Fibroblast of skin of left quadriceps (primary cell): ENCODE measurements at places on chromosomes 2 and 18.

DNA sequence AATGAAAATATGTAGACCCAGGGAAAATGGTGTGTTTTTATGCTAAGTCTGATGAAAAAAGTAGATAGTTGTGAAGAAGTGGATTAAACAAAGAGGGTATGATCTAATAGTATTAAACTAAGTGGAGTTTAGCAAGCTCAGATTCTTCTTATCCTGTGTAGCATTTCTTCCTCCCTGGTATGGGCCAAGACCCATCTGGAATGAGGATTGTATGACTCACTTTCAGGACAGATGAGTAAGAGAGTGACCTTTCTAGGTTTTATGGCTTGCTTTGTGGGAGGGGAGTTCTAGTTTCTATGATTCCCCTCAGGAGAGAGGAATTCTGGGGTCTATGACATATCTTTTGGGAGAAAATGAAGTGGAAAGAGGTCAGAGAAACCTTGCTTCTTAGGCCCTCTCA is 550.1 kb downstream of the SPAG16 start:
- DNase-seq = peak; percentile 58

DNA sequence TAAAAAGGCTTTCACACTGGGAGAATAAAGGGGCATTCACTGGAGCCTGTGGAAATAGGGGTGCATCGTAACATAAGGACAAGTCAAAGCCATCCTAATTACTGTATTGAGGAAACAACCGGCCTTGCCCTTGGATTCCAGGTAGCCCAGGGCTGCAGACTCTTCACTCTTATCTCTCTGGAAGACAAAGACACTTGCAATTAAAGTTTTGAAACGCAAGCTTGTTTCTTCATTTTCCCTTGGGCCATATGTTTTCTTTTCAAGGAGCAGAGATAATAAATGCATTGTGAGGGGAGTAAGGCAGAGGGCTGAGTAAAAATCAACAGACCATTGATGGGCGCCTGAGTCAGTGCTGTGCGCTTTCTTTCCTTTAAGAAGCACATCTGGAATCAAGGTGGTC is 11.5 kb downstream of the TNFRSF11A start:
- no peak for DNase-seq

GRCh38 chr18:647304-647703 is 10.1 kb upstream of the TYMS start:
- no peak for DNase-seq

DNA sequence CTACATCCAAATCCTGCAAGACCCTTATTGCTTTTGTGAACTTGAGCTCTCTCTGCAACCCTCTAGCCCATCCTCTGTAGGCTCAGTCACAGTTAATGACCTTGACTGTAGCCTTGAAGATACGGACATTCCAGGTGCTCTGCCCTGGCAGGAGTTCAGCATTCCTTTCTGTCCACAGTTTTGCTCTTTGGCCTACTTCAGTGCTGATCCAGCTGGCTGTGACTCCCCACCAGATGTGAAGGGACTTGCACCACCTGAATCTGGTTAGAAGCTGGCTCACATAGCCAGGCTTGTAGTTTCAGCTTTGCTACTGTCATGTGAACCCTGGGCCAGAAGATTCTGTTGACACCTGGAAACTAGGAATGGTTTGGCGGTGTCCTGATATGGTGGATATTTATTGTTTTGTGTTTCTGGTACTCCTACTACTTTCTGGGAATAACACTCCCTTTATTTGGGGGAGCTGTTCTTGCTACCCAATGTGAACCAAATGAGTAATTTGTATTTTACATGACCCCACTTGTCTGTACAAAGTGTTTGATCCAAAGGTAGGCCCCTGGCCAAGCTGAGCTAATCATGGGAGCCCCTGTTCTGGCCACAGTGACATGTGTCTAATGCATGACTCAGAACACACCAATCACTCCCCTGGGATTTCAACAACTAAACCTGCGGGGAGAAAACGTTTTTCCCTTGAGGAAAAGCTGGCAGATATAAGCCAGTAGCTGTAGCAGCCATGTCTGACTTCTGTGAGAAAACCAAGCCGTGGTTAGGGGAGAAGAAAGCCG is 73.4 kb downstream of the CDCA7 start:
- DNase-seq = no peak

DNA sequence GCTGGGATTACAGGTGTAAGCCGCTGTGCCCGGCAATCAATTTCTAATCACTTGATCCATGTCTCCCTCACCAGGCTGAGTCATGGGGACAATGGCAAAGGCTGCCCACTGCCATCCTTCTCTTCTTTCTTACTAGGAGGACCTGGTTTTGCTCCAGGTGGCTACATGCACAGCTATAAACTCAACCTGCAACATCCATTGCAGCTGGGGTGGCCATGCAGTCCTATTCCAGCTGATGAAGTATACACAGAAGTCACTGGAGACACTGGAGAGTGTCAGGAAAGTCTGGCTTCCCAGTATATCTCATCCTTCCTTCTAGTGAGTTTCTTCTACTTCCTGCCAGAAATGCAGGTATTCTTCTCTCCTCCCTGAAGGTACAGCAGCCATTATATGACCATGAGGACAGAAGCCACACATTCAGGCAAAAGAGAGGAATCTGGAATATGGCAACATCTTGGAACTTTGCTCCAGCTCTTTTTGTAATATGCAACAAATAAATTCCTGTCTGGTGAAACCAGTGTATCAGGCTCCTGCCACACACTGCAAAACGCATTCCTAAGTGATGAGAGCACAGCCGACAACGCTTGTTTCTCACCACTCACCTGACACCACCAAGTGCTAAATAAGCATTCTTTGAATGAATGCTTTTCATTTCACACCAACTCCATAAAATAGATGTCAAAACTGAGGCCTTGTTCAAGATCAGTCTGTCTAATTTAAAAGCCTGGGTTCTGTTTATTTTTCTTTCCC is 32.3 kb downstream of the SCTR start:
- DNase-seq = peak; percentile 55

- no peak for DNase-seq
Measured at GRCh38 chr18:48667276-48668254, 128.7 kb downstream of the CTIF start.

DNA sequence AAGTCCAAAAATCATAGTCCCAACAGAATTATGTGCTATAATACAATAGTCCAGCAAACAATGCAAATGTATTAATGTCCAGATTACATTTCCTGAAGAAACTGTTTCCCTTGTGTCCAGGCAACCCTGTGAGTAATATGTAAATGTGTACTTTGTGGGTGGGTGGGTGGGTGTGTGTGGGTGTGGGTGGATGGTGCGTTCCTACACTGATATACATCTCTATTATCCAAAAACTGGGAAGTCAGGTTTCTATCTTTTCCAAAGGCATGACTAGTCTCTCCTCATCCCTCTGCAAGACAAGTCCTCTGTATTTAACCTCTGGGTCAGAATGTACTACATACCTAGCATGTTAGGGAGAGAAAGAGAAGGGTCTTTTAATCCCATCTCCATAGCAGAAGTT is 71.6 kb downstream of the LNPK start:
- DNase-seq = no peak

- DNase-seq = no peak
Measured at GRCh38 chr2:71605781-71606241, 152.4 kb downstream of the DYSF start.

DNA sequence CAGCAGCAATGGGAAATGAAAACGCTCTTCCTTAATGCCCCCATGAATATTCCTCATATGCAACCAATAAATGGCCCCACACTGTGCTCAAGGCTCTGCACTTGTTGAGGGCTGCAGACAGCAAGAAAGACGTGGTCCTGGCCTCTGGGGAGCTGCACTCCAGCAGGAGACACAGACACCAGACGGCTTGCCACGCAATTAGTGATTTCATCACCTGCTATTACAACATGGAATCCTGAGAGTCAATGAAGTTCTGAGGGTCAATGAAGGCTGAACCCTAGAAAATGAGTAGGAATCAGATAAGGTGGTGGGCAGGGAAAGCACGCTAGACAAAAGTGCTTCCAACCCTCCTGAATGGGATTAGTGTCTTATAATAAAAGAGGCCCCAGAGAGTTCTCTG is 18.9 kb downstream of the CREG2 start:
- DNase-seq = no peak

GRCh38 chr2:75787532-75788132 is 76.9 kb upstream of the GCFC2 start:
- DNase-seq = peak; percentile 1

DNA sequence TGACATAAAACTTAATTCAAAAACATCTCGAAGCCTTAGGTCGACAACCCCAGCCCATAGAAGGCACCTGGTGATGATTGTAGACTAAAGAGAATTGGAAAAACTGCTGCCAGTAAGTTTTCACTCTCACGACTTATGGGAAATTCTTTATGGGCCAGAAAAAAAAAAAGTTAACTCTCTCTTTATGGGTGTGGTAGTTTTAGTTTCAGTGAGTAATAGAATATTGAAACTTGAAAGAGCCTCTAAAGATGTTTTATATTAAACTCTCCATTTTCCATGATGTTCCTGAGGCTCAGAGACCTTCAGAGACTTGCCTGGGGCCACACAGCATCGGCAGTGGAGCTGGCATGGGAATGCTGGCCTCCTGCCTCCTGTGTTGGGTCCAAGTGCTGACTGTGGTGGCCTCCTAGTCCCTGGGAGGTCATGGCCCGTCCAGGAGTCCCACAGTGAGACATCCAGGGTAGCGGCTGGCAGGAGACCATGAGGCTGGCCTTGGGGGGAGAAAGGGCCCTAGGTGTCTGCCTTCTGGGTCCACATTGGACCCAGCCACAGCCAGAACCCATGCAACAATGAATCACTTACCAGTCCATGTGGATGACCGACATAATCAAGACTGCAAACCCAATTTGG is 158.9 kb downstream of the SEPTIN10 start:
- DNase-seq = no peak

DNA sequence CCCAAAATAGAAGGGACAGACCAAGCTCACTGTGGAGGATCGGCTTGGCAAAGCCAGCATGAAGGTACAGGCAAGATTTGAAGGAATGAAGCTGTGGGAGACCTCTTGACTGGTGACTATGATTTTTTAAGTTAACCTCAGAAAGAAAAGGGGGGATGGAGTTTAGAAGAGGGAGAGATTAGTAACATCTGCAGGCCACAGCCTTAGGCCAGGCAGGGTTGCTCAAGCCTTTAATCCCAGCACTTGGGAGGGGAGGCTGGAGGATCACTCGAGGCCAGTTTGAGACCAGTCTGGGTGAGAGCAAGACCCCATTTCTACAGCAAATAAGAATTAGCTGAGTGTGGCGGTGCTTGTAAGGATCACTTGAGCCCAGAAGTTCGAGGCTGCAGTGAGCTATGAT is 46.6 kb downstream of the ZNF532 start:
- DNase-seq = no peak

DNA sequence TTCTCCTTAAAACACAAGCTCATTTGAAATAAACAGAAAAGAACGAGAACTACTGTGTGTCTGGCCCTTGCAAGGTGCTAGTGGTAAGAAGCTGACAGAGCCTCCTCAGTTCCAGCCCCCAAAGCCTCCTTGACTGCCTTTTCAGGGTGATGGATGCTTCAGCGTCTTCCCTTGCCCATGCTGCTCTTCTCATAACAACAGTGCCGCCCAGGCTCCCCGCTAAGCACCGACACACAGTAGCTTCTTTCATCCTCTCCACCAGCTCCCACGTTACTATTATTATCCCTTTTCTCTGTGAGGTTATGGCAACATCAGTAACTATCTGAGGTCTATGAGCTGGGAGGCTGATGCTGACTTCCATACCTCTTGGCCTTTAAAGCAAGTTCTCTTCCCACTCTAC is 418.6 kb downstream of the TSN start:
- no peak for DNase-seq

- DNase-seq = no peak
Measured at GRCh38 chr2:235377176-235377575, 116.7 kb upstream of the AGAP1 start.

DNA sequence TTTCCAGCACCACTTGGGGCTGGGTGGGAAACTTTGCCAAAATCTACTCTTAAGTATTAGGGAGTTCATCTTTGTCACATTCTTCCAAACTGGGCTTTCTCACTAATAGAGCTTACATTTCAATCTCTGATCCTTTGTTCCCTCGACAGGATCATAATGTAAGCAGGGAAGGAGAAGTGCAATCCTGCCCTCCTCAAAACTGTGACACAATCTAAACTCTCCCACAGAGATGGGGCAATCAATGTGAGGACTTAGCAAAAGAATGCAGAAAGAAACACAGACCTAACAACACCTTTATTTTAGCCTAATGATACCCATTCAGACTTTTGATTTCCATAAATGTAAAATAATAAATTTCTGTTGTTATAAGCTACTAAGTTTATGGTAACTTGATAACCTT is 40.8 kb downstream of the DSEL start:
- no peak for DNase-seq

GRCh38 chr18:79136742-79137141 is 67.5 kb downstream of the ATP9B start:
- no peak for DNase-seq

- DNase-seq = no peak
Measured at GRCh38 chr2:2636813-2637212, 305.7 kb upstream of the MYT1L start.

- DNase-seq = no peak
Measured at GRCh38 chr18:36185157-36185556, 2.1 kb upstream of the MOCOS start.

DNA sequence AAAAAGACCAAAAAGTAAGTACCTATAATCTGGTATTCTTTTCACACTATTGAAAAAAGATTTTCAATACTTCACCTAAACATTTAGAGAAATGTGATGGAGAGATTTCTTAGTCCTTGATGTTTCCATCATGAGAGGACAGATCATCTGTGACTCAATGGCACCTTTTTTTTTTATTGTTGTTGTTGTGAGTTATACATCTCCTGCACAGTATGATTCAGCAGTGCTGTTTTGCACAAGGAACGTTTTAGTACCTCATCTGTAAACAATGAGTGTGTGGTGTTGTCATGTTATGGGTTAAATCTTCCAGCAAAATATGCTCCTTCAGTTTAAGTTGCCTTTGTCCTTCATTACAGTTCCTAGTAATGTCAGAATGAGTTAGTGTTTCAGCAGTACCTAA is 2.2 kb downstream of the KIAA1328 start:
- no peak for DNase-seq

DNA sequence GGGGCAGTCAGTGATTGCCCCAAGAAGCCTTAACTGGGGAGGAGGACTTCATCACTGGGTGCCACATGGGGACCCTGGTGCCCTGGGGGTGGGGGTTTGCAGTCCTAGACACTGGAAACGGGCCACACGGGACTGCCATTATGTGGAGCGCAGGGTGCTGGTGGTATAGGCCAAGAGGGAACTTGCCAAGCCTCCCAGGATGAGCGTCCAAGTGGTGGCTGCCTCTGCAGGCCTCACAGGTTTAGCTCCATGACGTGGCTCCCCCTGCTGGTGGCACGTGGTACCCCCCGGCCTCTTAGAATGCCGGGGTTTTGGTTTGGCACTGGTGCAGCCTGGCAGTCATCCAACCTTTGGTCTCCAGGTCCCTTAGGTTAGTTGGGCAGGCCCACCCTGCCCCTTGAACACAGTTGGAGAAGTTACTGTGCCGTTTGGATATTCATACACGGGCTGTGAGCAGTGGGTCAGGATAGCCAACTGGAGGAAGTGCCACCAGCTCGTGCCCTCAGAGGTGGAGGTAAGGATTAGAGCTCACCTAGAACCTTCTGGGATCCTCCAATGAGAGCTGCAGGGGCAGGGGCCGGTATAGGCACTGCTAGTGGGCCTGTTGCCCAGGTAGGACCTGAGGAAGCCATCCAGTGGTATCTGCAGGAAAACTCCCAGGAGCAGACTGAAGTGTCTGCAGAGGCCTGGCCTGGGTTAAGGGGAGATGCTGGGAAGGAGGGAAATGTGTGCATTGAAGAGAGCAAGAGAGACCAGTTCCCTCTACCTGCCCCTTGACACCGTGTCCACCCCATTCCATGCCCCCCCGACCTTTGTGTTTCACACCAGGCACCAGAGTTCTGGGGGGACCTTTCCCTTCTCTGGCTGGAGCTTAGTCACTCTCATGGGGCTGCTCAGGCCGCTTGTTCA is 5.7 kb downstream of the PTMA start:
- peak; percentile 69 for DNase-seq

- DNase-seq = no peak
Measured at GRCh38 chr2:96164459-96165184, 19.4 kb upstream of the DUSP2 start.
